DMS79 treated with DMSO at 0.1 percent for 48 hours (cell line): ENCODE measurements at places on chromosomes 7 and 10.

DNA sequence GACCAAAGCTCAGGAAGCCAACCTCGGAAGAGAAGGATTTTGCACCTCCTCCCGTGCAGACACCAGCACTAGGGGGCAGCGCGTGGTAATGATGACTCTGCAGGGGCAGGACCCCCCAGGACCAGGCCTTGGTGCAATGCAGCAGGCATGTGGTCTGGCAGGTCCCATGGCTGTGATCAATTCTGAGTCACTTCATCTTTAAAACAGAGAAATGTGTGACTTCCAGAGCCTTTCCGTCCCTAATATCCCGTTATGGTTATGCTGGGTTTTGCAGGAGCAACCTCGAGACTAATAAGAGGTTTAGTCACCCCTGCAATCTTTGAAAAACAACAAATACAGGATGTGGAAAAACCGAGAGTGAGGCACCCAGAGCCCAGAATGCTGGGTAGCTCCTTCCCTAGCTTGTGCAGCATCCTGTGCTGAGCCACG lies 30.2 kb upstream of the GJD4 start:
- no peak for DNase-seq

- DNase-seq: no peak
These were observed 14.4 kb upstream of the DPYSL4 start for GRCh38 chr10:132172091-132173066.

- DNase-seq: no peak
These were observed 313.3 kb downstream of the AGMO start for GRCh38 chr7:15248514-15248913.

DNA sequence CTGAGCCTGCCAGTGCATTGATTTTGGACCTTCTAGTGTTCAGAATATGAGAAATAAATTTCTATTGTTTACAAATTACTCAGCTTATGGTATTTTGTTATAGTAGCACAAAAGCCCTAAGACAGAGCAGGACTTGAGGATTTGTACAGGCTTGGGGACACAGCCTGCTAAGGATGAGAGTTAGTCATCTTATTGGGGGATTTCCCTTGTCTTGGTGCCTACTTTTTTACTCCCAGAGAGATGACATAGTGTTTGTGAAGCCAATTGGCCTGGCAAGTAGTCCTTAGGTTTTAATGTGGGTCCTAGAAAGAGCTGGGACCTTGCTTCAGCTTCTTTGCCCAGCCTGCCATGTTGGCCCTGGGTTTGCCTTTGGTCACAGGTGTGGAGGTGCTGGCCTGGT lies 364.0 kb downstream of the REEP3 start:
- no peak for DNase-seq

DNA sequence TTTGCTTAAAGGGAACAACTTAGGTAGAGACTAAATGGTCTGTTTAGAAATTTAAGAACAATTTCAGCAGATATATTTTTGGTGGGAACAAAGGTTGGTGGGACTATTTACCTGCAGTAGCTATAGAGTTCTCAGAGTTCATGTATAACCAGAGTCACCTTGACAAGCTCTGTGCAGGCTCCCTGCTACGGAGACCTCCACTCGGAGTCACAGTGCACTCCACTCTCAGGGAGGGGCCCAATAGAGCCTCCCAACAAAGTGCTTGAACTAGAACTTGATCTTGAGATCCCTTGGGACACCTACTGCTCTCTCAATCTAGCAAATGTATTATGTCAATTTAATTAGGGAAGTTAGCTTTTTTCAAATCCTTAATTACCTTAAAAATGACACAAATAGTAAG lies 2.3 kb downstream of the MYPN start:
- DNase-seq: no peak

- no peak for DNase-seq
These were observed 83.8 kb downstream of the SPAG6 start for GRCh38 chr10:22429146-22429545.

DNA sequence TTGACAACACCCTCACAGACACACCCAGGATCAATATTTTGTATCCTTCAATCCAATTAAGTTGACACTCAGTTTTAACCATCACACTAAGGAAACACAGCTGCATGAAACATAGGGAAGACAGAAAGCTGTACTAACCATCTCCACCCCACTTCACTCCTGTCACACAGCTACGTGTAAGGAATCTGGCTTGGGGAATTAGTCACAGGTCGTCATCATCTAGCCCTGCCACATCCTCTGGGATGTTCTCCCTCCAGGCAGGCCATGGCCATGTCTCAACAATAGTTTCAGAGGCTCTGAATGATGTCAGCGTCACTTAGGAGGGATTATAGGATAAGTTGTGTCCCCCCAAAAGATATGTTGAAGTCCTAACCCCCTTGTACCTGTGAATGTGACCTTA lies 10.8 kb upstream of the SEMA3C start:
- no peak for DNase-seq
